Stimulated activated CD8-positive, alpha-beta memory T cell treated with anti-CD3 and anti-CD28 coated beads, Interleukin-7, amount 100 ng/mL, for 4 hours (primary cell): ENCODE measurements at places on chromosomes 1 and 21.

DNA sequence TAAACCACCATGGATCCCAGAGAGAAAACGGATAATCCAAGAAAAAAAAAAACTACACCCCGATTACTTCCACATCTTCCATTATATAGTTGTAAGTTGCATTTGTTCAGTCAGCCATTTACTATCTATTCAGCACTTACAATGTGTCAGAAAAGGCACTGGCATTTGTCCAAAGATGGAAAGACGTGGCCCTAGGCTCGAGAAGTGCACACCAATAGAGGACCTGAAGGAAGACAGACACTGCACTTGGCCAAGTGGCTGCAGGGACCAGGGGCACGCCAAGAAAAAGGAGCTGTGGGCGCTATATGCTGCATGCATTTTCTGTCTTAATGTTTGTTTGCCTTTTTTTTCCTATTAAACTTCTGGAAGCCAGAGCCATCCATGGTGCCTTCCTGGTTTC, 45.2 kb upstream of the LYST start:
- DNase-seq, result no peak

DNA sequence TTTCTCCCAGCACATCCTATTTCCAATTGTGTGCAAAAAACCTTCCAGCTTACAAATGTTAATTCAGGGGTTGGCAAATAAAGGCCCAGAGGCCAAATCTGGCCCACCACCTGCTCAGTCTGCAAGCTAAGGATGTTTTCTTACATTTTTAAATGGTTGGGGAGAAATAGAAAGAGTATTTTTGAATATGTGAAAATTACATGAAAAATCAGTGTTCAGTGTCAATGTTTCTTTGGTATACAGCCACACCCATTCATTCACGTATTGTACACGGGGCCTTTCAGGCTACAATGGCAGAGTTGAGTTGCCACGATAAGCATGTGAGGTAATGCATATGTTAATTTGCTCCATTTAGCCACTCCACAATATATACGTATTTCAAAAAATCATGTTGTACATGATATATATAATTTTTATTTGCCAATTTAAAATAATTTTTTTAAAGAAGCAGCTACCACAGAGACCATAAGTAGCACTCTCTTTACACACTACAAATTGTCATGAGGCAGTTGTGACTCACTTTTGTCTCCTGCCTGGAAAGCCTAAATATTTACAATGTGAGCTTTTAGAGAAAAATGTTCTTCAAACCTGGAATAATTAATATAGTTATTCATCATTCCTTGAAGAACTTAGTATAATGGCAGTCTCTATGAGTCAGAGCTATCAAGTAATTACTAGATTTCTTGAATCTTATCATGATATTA, 189.6 kb downstream of the SMYD3 start:
- DNase-seq, result no peak

DNA sequence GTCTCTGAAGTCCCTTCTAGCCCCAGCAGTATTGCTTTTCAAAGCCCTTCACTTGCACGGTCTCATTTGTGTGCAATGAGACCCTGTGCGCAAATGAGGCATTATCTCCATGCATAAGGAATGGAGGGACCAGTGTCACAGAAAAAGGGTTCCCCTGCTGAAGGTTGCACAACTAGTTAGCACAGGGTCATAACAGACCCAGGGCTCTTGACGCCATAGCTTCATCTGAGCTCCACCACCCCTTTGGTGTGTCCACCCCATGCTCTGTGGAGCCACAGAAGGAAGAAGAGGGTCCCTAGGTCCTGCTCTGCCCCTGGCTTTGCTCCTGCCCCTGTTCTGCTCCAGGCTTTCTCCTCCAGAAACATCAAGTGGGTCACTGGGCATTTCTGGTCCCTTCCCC, 12.6 kb downstream of the SH2D2A start:
- DNase-seq, result no peak

DNA sequence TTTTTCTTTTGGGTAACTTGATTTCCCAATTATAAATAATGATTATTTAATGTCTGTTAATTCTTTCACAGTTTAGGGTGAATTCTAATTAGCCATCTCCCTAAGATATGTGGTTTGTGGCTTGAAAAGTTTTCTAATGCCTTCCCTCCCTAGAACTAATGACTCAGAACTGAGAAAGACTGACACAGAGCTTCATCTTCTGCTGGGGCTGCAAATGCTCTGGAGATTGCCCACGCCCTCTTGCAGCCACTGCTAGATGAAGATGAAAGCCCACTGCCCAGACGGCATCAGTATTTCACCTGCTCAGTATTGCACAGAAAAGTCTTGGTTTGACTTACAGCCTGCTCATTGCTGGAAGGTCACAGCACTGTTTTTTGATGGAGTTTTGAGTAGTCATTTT, 101.5 kb downstream of the ST6GALNAC3 start:
- DNase-seq, result no peak

DNA sequence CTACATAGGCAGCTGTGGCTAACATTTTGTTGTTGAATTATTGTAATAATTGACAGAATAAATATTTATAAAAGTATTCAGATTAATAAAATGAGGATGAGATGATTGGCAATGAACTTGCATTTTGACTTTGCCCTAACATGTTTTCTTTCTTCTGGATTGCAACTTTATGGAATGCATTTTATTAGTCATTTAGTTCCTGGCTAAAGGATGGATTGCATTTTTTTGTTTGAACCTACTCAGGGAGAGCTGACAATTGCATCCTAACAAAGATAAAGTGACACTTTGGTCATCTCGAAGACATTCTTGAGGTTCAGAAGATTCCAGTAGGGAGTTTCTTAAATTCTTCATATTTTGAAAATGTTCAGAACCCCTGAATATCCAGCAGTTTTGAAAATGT, 37.5 kb downstream of the PGM1 start:
- DNase-seq, result no peak

GRCh38 chr1:181353526-181353925, 129.8 kb upstream of the CACNA1E start:
- no peak for DNase-seq

- no peak for DNase-seq
Observed at GRCh38 chr1:4071653-4072052, 171.6 kb upstream of the C1orf174 start.

- no peak for DNase-seq
Observed at GRCh38 chr21:39321424-39321823, 8.0 kb upstream of the BRWD1 start.

- DNase-seq, result no peak
Observed at GRCh38 chr1:203178083-203178482, 2.5 kb upstream of the MYBPH start.

DNA sequence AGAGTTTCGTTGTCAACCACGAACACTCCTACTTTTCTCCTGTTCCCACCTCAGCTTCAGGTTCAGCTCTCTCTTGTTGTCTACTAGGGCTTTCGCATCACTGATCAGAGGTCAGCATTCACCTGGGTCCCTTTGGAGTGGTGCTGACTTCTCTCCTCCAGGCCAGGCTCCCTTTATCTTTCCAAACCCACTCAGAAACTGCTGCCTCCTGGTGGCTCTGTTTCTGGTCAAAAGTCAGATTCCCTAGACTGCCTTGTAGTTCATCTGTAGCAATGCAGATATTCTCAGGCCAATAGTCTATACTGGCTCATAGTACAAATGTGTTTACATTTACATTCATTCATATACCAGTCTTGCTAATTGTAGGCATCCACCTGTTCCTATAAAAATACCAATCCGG, 6.4 kb upstream of the ERI3 start:
- no peak for DNase-seq

DNA sequence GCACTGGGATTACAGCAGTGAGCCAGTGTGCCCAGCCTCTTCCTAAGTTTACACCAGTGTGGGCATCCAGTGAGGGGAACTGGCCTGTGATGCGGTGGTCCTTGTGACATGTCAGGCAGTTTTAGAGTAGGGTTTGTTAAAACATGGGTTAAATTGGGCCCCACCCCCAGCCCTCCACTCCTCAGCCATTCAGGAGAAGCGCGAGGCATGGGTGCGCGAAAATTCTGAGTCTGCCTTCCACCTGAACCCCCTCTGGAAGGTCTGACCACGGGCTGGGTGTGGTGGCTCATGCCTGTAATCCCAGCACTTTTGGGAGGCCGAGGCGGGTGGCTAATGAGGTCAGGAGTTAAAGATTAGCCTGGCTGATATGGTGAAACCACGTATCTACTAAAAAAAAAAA, 51.7 kb downstream of the SKI start:
- DNase-seq, result no peak

- no peak for DNase-seq
Observed at GRCh38 chr21:26826801-26827200, 18.4 kb downstream of the ADAMTS1 start.

DNA sequence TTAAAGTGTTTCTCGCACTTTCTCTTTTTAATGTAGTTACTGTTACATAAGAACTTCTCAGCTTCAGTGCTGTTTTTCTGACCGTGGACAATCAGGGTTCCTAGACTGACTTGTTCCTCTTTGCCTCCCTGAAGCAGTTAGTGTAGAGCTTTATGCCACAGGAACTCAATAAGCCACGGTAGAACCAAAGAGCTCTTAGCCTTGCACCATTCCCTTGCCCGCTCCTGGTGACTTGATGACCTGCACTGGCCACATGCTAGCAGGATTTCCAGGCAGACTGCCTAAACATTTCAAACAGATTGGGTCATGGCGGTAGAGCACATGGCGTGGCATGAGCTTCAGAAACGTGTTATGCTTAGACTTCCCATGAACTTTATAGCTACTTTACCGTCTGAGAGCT, 18.8 kb upstream of the FASLG start:
- DNase-seq, result no peak

GRCh38 chr1:184804220-184804619, 49.6 kb upstream of the EDEM3 start:
- DNase-seq, result no peak

- no peak for DNase-seq
Observed at GRCh38 chr1:55965981-55966461, 613.3 kb downstream of the PLPP3 start.

DNA sequence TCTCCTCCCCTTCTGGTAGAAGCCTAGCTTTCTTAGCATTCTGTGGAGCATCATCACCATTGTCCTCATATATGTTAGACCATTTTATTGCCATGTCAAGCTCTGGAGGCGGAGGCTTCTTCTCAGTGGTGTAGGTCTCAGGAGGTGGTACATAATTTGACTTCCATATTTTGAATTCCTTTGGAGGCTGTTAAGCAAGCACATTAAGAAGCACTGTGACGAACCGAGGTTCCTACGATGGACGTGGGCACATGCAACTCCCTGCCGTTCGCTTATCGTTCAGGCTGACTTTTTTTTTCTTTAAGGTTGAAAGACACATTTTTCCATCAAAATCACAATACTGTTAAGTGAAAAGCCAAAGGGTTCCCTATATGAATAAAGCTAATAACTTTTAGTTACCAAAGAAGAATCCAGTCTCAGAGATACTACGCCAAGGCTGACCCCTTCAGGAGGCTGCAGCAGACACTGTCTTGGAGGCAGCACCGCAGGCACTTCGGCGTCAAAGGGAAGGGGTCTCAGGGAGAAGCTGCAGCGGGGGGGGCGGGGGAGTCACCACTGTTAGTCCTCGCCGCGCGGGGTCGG, 835 bp downstream of the C1orf52 start:
- no peak for DNase-seq

DNA sequence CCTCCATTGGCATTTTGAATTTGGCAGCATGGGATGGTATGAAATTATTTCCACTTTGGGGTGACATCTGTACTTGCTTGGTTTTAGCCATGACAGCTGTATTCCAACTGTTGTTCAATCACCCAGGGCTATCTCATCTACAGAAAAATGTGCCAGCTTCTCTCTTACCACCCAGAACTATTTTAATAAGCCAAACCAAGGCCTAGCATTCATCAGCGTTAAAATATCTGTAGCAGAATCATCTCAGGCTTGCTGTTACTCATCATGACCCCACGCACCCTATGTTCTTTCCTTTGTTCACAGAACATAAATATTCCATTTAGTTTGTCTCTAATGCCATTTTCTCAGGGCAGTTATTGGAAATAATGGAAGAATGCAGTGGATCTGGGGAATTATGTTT, 49.8 kb downstream of the GIPC2 start:
- no peak for DNase-seq

DNA sequence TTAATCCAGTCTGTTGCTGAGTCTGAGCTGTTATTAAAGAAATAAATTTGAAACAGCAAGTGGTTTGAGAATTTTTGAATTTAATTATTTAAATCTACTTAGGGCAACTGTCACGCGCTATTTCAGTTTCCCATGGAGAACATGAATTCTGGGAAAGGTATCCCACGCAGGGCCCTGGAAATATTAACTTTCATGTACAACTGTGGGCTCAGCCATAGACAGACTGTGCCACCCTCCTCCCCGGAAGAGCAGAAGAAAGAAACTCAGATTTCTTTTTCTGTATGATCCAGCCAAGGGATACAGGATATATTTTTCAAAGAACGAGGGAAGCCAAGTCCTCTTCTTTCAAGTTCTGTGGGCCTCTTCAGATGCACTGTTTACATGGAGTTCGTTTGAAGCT, 172.6 kb upstream of the LMO4 start:
- DNase-seq, result no peak

GRCh38 chr1:81699234-81699633, 101.5 kb upstream of the ADGRL2 start:
- no peak for DNase-seq

DNA sequence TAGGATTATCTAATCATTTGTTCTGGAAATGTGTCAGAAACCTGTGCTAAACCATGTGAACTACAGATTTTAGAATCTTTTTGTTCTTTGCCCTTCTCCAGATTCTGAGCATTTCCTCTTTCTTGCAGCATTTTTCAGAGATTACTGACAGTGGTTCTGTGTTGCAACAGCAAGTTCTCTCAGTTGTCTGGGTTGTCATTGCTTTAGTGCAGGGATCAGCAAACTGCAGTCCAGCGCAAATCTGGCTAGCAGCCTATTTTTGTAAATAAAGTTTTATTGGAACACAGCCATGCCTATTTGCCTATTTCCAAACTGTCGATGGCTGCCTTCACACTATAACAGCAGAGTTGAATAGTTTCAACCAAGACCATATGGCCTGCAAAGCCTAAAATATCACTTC, 66.3 kb upstream of the LRRC8D start:
- DNase-seq, result no peak

GRCh38 chr1:145708063-145708462, 895 bp upstream of the PDZK1 start:
- no peak for DNase-seq

GRCh38 chr1:53763461-53763860, 24.5 kb upstream of the GLIS1 start:
- no peak for DNase-seq

- peak; percentile 19 for DNase-seq
Observed at GRCh38 chr1:212595787-212596714, 12.5 kb upstream of the ATF3 start.

- DNase-seq, result no peak
Observed at GRCh38 chr1:218521414-218522169, 176.5 kb downstream of the TGFB2 start.

DNA sequence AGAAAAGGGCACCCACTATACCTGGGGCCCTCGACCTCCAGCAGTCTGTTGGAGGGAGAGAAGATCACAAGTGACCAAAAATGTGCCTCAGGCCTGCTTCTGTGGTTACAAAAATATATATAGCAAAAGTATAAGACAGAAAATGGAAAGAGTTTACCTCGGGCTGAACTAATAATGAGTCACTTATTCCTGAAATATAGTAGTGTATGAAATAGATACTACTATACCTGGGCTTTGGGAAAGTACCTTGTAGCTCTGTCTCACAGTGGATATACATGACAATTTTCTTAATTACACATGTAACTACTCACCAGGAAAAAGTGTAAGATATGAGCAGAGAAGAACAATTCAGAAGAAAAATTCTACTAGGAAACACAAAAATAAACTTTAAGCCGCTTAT, 7.3 kb upstream of the APCS start:
- no peak for DNase-seq
